Cardiac septum (tissue), 1 donor: ENCODE measurements at places on chromosomes 7 and 10. TPM values are rescaled to one million over a fixed set of nuclear protein-coding genes. Genes with fewer than 3 reads are reported as not detected.

LLCFC1 gene
- total RNA-seq: not detected

SMKR1 gene
- not detected for total RNA-seq

ITIH5 gene
- 8.4 TPM for total RNA-seq

GIMAP1 gene
- total RNA-seq: 3.5 TPM

CALHM1 gene
- not detected for total RNA-seq

HECW1 gene
- total RNA-seq: not detected

LRRTM3 gene
- not detected for total RNA-seq
